ENCODE measurements at places on chromosomes 3 and 15.

DNA sequence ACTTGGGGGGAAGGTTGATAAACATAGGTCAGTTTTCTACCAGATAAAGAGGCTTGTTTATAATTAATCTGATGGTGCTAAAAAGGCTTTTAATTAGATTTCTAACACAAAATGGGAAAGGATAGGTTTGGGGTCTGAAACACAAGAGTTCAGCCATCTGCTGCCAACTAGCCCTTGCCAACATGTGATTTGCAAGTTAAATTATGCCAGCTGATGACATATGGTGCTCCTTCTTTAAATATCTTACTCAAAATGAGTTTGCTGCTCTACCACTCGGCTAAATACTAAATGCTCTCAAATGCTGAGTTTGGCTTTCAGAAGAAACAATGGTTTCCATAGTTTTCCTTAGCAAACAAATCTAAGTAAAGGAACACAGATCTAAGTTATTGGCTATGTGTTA is 557.8 kb upstream of the CCDC54 start:
- H3K27me3 ChIP-seq = no peaks in the 10 kb centered on the region
- H3K4me3 ChIP-seq = no peak overlapping the region

DNA sequence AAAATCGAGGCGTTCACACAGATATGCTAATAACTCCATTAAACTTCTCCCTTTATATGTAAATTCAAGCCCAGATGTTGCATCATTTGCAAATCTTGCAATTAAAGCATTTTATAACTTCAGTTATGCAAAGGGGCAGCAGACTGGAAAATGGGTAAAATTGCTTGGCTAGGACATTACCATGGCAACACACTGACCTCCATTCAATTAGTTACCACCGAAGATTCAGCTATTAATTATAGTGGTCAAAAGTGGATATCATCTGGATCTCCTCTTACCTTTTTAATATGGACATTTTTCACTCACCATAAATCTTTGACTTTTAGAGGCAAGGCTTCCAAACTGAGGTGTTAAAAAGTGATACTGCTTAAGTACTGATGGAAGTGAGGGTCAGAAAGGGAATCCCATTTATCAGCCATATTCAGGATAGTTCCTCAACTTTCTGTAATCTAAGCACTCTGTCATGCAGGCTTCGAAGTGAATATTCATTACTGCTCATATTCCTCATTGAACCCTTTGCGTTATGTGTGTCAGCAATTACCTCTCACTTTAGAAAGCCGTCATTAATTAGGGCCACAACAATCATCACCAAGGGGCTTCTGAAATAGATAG is 386.2 kb upstream of the ROBO2 start:
- no peak overlapping the region for H3K27ac ChIP-seq
- no peaks in the 10 kb centered on the region for H3K36me3 ChIP-seq
- DNase-seq = no peak
- H3K4me3 ChIP-seq = no peak overlapping the region
- no peaks in the 10 kb centered on the region for H3K27me3 ChIP-seq
- no peaks in the 10 kb centered on the region for H3K4me1 ChIP-seq

- DNase-seq = no peak
- no peaks in the 10 kb centered on the region for H3K4me1 ChIP-seq
- H3K36me3 ChIP-seq = no peaks in the 10 kb centered on the region
- H3K27me3 ChIP-seq = no peaks in the 10 kb centered on the region
These were observed 427.0 kb upstream of the RARB start for GRCh38 chr3:25000971-25001591.

DNA sequence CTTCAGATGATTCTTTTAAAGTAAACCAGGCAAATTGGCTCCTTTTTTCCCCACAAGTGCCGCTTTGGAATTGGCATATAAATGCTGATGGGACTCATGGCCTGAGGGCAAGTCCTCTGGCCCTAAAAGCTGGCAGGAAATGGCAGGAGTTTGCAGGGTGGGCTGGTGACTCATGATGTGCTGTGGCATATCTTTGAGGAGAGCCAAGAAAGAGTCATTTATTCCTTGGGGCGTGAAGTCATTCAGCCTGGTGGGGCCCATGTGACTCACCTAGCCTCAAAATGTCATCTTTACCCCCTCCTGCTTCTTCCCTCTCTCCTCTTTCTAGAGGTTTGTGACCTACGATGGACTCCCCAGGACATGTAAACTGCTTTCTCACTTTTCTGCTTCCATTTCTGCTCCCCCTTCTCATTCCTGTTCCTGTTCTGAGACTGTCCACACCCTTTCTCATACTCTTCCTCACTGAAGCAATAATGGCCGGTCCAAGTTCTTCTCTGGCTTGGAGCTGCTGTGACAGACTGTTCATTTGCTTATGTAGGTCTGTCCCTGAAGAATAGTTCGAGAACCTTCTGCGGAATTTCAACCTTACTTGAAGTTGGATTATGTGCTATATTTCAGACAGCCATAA is 326.1 kb downstream of the SATB1 start:
- no peak for DNase-seq
- no peaks in the 10 kb centered on the region for H3K36me3 ChIP-seq
- no peaks in the 10 kb centered on the region for H3K27me3 ChIP-seq
- H3K27ac ChIP-seq = no peak overlapping the region
- H3K4me1 ChIP-seq = no peaks in the 10 kb centered on the region

DNA sequence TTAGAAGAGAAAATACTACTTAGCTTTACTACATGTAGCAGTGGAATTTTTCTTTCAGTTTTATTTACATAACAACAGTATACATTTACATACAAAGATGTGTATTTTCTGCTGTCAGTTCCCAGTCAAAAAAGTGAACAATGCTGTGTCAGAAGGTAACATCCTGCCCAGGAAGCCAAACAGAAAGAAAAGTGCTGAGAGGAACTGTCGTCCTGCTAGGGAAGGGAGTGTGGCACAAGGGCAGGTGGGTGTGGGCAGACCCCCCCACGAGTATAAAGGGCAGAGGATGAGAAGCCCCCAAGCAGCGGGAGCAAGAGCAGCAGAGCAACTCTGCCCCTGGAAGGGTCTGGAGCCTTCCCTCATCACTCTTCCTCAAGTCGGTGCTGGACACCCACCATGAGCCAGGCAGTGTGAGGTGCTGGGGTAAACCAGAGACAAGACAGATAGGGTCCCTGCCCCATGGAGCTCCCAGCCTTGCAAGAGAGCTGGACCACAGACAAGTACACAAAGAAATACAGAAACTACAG is 39.7 kb downstream of the TBC1D2B start:
- H3K4me3 ChIP-seq = no peak overlapping the region
- H3K36me3 ChIP-seq = peaks cover 5% of the 10 kb centered on the region
- peaks cover 86% of the 10 kb centered on the region for H3K4me1 ChIP-seq
- H3K27ac ChIP-seq = no peak overlapping the region
- no peak for DNase-seq

- no peak for DNase-seq
- no peaks in the 10 kb centered on the region for H3K27me3 ChIP-seq
- no peak overlapping the region for H3K4me3 ChIP-seq
These were observed 94.2 kb downstream of the ADAMTS17 start for GRCh38 chr15:100247228-100248225.

- no peak overlapping the region for H3K4me3 ChIP-seq
- H3K4me1 ChIP-seq = no peaks in the 10 kb centered on the region
- H3K27me3 ChIP-seq = peaks cover 8% of the 10 kb centered on the region
- H3K36me3 ChIP-seq = no peaks in the 10 kb centered on the region
These were observed 37.2 kb upstream of the MASP1 start for GRCh38 chr3:187328691-187329090.

GRCh38 chr3:127787071-127787490 is 35.2 kb downstream of the MGLL start:
- no peak for DNase-seq

DNA sequence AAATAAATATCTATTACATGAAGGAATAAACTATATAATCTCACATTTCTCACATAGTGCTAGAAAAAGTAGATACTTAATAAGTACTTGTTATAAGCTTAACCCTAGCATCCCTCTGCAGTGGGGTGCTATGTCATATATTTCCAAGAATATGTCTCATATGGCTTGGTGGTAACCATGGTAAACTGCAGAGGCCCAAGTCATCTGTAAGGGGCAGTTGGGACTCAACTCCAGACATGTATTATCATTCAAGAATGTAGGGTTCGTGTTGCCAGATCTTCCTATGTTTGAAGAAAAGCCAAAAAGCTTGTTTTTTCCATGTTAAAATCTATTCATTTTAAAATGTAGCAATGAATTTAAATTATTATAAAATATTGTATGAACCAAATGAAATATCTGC is 46.2 kb downstream of the ZNF385D start:
- no peak for DNase-seq
- H3K4me3 ChIP-seq = no peak overlapping the region
- H3K36me3 ChIP-seq = no peaks in the 10 kb centered on the region
- H3K27me3 ChIP-seq = no peaks in the 10 kb centered on the region
- no peaks in the 10 kb centered on the region for H3K4me1 ChIP-seq

DNA sequence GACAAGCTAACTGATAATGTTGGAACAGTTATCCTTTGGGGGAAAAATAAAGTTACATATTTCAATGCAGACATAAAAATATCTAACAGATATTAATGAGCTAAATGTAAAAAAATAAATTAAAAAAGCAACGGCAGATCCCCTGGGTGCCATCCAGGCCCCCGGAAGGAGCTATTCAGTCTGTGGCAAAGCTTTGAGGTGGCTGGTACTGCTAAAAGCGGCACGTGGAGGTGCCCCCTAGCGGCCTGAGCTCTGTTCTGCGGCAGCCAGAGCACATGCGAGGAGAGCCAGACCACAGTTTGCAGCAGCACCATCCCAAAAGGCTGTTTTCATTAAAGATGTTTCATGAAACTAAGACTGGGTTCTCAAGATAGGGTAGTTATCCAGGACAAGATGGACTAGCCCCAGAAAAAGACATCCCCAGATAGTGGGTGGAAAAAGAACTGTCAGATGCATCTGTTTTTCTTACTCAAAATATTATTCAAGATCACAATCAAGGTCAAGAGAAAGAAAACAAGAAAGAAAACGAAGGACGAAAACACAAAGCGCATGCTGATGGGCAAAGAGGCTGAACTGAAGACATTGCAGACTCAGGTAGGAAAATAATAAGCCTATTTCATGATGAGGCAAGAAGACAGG is 18.7 kb downstream of the AP3S2 start:
- no peak overlapping the region for H3K4me3 ChIP-seq
- peak; percentile 50 for DNase-seq
- H3K27me3 ChIP-seq = no peaks in the 10 kb centered on the region
- peak overlapping the region; percentile 75 for H3K27ac ChIP-seq
- H3K36me3 ChIP-seq = peaks cover 56% of the 10 kb centered on the region

DNA sequence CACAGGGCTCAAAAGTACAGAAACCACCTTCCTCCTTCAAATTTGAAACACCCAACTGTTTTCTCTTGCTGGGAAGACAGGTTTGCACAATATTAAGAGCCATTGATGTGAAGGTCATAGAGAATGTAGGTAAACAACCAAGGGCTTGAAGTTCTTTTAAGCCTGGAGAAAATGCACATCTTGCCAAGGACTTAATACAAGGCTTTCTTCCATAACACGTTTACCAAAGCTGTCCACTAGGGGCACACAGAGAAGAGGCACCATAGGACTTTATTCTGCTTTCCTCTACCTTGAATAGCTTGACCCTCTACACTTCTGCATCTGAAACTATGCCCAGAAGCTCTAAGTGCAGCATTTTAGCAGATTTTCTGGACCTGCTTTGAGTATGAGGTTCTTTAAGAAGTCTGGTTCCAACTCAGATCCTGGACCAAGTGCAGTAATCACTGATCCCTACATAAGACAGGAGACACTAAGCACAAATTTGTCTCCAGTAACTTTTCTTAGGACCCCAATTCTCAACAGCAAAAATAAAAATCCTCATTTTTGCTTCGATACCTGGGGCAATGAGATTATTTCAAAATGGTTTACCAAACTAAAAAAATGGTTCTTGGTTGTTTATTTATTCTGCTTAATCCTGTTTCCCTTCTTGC is 138.0 kb downstream of the FBN1 start:
- peaks cover 15% of the 10 kb centered on the region for H3K36me3 ChIP-seq
- no peaks in the 10 kb centered on the region for H3K27me3 ChIP-seq
- no peak overlapping the region for H3K4me3 ChIP-seq
- no peak overlapping the region for H3K27ac ChIP-seq

DNA sequence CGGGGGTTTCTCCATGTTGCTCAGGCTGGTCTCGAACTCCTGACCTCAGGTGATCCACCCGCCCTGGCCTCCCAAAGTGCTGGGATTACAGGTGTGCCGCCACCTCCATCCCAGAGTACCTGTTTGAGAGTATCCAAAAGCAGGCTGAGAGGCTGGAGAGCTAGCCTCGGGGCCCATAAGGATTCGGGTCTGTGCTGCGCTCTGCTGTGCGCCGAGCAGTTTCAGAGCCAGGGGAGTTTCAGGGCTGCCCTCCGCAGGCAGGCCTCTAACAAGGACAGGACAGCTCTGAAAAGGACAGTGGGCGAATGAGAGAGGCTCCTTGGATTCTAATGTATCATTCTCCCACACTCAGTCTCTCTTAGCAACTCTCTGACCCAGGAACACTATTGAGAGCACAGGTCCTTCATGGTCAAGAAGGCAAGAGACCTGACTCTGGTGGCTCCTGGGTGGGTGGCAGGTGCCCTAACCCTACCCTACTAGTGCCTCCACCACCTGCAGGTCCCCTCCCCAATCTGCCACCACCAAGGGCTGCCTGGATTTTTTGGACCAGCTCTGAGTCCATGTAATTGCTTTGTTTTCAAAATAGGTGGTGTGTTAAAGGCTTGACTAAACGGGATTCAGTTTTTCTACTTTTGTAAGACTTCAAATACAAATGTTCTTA is 27.8 kb downstream of the MAGEF1 start:
- no peaks in the 10 kb centered on the region for H3K36me3 ChIP-seq
- H3K4me1 ChIP-seq = peaks cover 8% of the 10 kb centered on the region
- H3K27me3 ChIP-seq = no peaks in the 10 kb centered on the region
- H3K4me3 ChIP-seq = no peak overlapping the region

- no peaks in the 10 kb centered on the region for H3K4me1 ChIP-seq
- no peak overlapping the region for H3K4me3 ChIP-seq
- DNase-seq = no peak
- H3K36me3 ChIP-seq = no peaks in the 10 kb centered on the region
- no peak overlapping the region for H3K27ac ChIP-seq
These were observed 87.3 kb upstream of the THBS1 start for GRCh38 chr15:39493424-39494067.

DNA sequence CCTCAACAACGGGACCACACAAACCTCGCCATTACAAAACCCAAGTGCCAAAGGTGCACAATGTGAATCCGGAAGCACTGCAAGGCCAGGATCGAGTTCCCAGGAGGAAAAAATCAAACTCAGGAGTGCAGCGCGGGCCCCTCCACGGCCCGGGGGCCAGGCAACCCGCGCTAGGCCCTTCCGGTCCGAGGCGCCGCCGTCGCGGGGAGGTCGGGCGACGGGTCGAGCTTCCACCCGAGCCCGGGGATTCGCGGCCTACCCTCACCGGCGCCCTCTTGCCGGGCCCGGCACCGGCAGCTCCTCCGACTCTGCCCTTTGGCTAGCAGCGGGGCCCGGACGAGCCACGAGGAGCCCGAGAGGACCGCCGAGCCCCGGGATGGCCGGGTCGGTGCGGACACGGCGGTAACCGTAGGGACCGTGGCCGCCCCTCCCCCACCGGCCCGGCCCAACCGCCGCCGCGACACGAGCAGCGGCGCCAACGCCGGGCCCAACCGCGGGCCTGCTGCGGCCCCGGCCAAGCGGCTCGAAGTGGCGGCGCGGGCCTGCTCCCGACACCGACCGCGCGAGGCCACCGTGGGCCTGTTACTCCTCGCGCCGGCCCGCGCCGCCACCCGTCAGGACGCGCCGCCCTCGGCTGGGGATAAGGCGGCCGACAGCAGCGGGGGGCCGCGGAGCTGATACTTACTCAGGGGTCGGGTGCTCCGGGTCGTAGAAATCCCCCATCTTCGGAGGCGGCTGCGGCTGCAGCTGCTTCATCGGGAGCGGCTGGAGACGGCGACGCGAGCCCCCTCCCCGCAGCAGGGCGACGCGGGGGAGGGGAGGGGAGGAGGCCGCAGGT is 525 bp downstream of the SETD2 start:
- H3K27me3 ChIP-seq = no peaks in the 10 kb centered on the region
- peaks cover 32% of the 10 kb centered on the region for H3K4me1 ChIP-seq
- peak overlapping the region; percentile 97 for H3K4me3 ChIP-seq
- peak; percentile 89 for DNase-seq
- peak overlapping the region; percentile 95 for H3K27ac ChIP-seq
- H3K36me3 ChIP-seq = no peaks in the 10 kb centered on the region
